ENCODE measurements at places on chromosomes 4 and X.

- DNase-seq, result no peak
Observed at GRCh38 chr4:8157944-8158709, 486 bp downstream of the ABLIM2 start.

GRCh38 chr4:169286562-169287301 lies 16.0 kb upstream of the SH3RF1 start:
- DNase-seq, result no peak

DNA sequence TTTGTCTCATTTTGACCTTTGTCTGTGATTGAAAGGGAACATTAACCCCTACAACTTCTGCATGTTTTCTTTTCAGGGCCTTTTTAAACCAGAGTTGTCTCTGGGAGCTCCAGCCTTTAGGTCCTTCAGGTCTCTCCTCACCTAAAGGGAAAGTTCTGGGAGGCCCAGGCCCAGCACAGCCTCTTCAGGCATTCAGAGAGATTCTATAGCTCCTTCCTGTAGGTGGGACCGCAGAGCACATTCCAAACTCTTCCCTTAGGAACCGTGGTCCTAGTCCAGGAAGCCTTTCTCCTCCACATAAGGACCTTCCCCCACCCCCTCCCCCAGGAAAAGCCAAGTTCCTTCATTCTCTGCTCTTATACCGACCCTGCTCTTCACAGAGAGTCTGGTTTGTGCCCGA lies 14.9 kb downstream of the NKX6-1 start:
- DNase-seq, result no peak

DNA sequence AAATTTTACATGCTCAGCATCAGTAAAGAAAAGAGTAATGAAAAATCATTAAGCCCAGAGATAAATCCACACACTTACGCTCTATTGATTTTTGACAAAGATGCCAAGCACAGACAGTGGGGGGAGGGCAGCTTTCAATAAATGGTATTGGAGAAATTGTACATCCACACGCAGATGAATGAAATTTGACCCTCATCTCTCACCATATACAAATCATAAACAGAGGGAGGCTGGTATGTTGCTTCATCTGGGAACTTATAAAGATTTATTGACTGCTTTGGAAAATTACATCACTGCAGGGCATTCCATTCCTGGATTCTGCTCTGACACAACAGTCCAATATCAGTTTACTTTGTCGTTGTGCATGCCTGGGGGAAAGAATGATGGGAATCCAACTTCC lies 58.4 kb upstream of the XAGE1A start:
- no peak for DNase-seq

DNA sequence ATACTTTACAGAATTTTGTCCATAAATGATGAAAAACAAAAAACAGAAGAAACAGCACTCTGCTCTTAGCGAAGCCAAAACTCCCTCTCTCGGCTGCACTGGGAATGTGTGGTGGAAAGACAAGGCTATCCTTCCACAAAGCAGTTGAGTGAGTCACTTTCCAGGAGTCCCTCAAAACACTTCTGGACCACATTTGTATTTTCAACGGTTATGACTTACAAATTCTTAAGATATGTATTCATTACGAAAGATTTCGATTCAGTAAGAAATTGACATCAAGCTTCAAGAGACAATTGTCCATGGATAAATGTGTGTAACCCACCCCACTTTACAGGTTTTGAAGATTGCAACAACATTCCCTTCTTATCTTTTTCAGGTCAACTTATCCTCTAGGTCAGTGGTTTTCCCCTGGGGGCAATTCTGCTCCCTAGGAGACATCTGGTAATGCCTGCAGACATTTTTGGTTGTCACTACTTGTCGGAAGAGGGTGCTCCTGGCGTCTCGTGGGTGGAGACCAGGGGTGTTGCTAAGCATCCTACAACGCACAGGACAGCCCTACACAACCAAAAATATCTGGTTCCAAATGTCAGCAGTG lies 66.7 kb upstream of the MTNR1A start:
- no peak for DNase-seq

All from stimulated activated CD8-positive, alpha-beta memory T cell treated with anti-CD3 and anti-CD28 coated beads, Interleukin-4, amount 100 ng/mL, for 1 hour (primary cell).